RPMI8226 (cell line): ENCODE measurements at places on chromosomes 4 and X.
A peak's percentile ranks its signal among the peaks of the same experiment; 100 is the strongest.

DNA sequence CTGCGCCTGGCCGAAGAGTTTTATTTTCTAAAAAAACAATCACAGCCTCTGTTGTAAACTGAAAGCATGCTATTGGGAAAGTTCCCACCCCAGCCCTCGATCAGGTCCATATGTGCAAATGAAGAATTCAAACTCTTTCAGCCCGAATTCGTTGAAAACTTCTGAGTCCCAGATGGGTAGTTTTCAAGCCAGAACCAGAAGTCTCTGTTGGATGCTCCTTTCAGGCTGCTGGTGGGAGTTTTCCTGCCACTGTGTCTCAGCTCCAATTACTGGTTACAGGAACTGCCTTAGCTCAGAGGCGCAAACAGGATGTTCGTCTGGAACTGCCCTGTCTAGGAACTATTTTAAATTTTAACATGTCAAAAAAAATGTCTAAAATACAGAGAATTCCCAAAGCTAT lies 9.3 kb upstream of the ALG13 start:
- DNase-seq, result no peak

DNA sequence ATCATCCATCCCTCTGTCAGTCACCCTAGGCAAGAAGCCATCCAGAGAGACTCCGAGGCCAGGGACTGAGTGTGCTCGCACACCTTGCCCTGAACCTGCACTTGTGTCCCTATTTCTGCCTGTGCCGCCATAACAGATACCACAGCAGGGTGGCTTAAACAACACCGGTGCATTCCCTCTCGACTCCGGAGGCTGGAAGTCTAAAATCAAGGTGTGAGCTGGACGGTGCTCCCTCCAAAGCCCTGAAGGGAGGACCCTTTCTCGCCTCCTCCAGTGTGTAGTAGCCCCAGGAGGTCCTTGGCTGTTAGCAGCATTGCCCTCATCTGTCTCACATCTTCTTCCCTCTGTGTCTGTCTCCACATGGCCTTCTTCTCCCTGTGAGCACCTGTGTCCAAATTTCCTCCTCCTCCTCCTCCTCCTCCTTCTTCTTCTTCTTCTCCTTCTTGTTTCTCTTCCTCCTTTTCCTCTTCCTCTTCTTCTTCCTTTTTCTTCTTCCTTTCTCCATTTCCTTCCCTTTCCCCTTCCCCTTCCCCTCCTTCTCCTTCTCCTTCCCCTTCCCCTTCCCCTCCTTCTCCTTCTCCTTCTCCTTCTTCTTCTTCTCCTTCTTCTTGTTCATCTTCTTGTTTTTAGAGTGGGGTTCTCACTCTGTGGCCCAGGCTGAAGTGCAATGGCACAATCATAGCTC lies 98.1 kb upstream of the ENPP6 start:
- DNase-seq, result no peak

DNA sequence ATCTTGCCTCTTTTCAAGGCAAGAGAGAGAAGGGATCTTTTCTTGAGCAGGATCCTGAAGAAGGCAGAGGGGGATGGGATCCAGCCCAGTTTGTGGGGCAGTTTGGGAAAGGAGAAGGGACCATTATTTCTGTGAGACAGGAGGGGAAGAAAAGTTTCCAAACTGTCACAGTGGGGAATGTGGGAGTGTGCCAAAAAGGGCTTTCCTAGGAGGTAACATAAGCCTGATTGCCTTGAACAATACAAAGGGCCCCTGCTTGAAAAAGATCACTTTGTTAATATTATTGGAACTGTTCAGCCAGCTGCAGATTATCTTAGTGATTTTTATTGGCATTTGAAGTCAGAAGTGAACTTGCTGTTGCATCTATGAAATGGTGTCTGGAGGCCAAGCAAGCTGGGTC lies 55.2 kb downstream of the MTM1 start:
- no peak for DNase-seq

- DNase-seq, result no peak
Observed at GRCh38 chrX:136065044-136065671, 79.9 kb downstream of the SLC9A6 start.

DNA sequence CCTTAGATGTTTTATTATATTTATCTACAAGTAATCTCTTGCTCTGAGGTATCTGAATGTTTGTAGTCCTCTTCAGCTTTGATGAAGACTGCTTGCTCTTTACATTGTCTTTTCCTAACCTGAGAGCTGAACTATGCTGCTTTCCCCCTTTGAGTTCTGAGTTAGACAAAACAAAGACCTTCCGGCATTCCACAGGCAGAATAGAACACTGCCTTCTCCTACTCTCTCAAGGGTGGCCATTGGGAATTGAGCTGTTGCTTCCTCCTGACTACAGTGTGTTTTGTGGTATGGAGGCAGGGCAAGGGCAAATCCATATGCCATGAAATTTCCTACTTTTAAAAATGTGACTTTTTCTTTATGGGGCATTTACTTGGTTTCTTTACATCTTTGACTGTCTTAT lies 841.0 kb downstream of the FAM133A start:
- no peak for DNase-seq

GRCh38 chrX:22944945-22945344 lies 54.8 kb upstream of the DDX53 start:
- DNase-seq, result no peak

GRCh38 chr4:1026115-1026514 lies 14.7 kb downstream of the FGFRL1 start:
- DNase-seq, result peak; percentile 70

- DNase-seq, result no peak
Observed at GRCh38 chr4:18454349-18454748, 432.8 kb upstream of the LCORL start.

- DNase-seq, result no peak
Observed at GRCh38 chr4:183659872-183660242, 764 bp downstream of the TRAPPC11 start.

DNA sequence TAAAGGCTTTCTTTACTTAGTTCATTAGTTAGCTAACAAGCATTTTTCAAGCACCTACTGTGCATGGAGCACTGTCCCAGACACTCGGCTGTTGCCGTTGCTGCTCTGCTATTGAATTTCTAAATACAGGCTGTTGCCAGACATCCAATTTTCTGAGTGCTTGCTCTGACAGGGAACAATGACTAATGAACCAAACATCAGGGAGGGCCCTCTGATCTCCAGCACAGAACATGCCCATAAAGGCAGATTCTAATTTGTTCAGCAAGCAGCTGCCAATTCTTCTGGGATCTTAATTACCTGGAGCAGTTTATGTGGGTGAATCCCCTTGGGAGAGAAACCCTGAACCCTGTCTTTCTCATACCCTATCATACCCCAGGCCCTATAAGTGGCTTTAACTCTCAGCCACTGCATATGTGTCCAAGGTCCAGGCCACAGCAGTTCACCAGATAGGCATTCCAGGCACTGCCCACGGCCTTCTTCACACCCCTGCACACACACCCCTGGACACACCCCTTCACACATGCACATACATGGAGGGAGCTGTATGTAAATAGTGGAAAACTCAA lies 27.9 kb downstream of the TSC22D3 start:
- DNase-seq, result no peak

DNA sequence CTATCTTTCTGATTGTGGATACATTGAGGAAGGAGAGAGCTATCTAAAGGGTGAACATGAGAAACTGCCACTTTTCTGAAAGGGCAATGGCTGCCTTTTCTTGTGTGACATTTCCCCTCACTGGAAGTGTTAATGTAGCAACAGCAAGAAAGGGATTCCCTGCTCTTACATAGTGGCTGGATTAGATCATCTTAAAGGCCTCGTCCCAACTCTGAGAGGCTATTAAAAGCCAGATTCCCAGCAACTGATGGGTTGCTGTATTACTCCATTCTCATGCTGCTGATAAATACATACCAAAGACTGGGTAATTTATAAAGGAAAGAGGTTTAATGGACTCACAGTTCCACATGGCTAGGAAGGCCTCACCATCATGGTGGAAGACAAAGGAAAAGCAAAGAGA lies 33.7 kb upstream of the ADH7 start:
- no peak for DNase-seq

DNA sequence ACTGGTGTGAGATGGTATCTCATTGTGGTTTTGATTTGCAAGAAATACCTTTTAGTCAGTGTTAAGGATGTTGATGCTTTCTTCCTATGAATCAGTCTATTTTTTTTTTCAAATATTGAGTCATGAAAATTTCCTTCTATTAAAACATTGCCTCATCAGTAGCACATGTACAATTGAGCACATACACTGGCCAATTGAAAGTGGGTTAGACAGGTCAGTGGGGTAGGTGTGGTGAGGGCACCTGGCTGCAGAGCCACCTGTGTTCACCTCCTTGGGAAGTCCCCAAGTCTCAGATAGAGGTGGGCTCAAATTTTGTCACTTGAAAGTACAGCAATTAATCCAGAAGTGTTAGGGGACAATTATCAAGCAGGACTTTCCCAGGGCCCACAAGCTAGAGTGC lies 243.7 kb downstream of the SPRY1 start:
- no peak for DNase-seq

- no peak for DNase-seq
Observed at GRCh38 chr4:79014230-79014629, 75.0 kb upstream of the PAQR3 start.

DNA sequence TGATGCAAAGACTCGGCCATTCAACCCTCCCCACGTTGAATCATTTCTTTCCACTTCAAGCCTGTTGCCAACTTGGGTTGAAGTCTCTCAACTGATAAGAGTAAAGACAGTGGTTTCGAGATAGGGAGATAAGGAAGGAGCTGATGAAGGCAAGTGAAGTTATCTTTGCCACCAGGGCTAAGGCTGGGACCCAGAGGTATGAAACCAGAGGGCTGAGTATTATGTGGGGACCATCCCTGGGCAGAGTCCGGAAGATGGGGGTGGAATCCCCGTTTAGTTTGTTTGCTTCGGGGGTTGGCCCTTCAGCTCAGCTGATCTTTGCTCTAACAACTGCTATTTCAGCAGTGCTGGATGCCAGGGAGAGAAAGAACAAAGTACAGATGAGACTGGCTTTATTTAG lies 2.3 kb upstream of the XPNPEP2 start:
- no peak for DNase-seq

GRCh38 chr4:41873380-41874295 lies 61.6 kb upstream of the TMEM33 start:
- DNase-seq, result no peak

DNA sequence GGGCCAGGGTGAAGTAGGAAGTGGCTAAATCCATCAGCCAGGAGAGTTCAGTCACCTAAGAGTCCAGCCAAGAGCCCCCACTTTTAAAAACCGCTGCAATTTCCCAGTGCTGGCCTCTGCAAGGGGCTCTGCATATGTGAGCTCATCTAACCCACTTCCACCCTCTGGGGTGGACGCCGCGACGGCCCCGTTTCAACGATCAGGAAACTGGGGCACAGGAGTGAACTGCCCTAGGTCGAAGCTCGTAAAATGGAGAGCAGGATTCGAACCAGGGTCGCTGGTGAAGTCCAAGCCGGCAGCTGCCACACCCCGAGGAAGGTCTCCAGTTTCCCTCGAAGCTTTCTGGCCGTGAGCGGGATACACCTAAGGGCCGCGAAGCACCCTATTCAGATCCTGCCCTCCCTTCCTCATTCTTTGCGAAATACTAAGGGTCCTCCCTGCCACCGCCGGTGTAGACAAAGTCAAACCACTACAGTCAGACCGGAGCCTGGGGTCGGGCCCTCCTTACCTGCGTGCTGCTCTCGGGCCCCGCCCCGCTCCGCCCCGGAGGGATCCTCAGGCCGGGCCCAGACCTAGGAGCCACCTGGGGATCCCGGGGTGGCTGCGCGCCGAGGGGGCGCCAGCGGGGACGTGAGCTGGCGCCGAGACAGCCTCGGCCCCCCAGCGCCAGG lies 446 bp downstream of the EVC2 start:
- peak; percentile 10 for DNase-seq

DNA sequence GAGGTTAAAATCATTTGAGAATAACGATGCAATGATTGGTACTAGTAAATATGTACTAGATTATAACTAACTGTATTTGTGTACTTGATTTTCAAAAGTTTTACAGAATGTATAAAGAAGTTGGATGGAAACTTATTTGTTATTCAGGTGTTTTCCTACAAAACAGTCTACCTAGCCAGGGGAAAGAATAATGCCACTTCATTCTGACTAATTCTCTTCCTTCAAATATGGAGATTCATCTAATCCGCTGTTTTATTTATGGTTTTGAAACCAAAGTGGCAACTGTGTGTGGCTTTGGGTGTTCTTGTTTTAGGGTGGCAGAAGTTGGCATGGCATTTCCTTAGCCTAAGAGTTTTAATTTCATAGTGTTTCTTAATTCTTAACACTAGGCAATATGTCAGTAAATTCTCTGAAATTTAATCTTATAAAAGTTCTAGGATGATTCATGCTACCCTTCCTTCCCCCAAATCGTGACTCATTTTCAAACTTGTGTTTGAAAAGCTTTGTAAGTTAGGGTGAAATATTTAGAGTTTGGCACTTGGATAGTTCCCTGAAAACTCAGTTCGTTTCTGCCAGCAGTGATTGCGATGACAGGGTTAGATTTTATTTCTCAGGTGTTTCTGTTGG lies 62.6 kb downstream of the DCLK2 start:
- peak; percentile 10 for DNase-seq

- DNase-seq, result no peak
Observed at GRCh38 chrX:46407753-46408130, 137.5 kb downstream of the ZNF674 start.

GRCh38 chr4:8537041-8537461 lies 43.1 kb upstream of the GPR78 start:
- DNase-seq, result peak; percentile 61

- DNase-seq, result no peak
Observed at GRCh38 chrX:154979629-154980028, 42.9 kb downstream of the F8 start.

- no peak for DNase-seq
Observed at GRCh38 chr4:5478697-5479096, 229.7 kb downstream of the EVC2 start.

DNA sequence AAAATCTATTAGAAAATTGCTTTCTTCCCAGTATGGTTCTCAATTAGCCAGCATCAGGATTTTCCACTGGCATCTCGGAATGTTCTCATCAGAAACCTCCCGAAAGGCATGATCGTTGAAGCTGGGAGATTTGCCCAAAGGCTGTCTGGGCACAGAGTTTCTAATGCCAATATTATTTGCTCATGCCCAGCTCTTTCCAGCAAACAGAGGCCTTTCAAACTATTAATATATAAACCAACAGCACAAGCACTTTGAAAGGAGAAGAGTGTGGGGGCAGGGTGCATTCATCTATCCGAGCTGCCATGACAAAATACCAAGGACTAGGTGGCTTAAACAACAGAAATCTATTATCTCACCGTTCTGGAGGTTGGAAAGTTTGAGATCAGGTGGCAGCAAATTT lies 88.3 kb upstream of the MSX1 start:
- no peak for DNase-seq

DNA sequence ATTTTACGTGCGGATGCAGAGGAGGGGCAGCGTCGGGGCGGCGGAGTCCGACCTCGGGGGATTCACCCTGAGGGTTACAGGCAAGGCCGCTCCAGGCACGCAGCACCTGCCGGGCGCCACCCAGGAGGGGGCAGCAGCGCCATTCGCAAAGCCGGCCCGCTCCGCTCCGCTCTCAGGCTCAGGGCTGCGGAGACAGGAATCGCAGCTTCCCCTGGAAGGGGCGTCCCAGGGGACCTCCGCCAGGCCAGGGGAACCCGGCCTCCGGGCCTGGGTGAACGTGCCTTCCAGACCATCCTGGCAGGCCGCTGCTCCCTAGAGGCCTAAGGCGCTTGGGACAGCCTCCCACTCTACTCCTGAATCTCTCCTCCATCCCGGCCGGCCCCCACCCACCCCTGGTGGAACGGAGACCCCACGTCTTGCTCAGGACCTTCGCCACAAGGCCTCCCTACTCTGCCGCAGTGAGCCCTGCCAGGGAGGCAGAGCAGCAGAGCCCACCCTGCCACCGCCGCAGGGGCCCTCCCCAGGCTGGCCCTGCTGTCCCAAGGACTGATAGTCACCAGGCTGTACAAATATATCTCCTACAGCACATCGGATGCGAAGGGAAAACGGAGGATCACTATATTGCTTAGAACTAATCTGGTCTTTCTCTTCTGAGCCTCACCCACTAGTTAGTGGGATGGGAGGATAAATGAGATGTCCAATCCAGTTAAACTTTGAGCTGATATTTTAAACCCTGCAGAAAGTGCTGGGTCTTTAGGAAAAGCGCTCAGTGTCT lies 115.0 kb downstream of the SMIM20 start:
- DNase-seq, result peak; percentile 45
